Common myeloid progenitor, CD34-positive (primary cell): ENCODE measurements at places on chromosomes 5 and 9.

GRCh38 chr5:2861605-2862004 is 110.1 kb upstream of the IRX2 start:
- no peak for DNase-seq

DNA sequence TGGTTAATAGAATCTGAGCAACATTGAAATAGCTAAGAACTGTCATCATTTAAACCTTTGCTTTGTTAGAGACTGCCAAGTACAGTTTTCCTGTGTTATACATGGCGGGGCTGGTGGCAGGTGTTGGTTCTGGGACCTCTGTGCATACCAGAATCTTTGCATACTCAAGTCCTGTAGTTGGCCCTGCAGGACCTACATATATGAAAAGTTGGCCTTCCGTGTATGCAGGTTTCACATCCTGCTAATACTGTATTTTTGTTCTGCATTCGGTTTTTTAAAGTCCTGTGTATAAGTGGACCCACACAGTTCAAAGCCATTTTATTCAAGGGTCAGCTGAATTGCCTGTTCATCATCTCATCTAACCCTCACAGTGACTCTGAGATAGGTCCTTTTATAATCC is 36.4 kb downstream of the LARP1 start:
- no peak for DNase-seq

- no peak for DNase-seq
These were observed 57.2 kb upstream of the LPAR1 start for GRCh38 chr9:111095441-111095840.

DNA sequence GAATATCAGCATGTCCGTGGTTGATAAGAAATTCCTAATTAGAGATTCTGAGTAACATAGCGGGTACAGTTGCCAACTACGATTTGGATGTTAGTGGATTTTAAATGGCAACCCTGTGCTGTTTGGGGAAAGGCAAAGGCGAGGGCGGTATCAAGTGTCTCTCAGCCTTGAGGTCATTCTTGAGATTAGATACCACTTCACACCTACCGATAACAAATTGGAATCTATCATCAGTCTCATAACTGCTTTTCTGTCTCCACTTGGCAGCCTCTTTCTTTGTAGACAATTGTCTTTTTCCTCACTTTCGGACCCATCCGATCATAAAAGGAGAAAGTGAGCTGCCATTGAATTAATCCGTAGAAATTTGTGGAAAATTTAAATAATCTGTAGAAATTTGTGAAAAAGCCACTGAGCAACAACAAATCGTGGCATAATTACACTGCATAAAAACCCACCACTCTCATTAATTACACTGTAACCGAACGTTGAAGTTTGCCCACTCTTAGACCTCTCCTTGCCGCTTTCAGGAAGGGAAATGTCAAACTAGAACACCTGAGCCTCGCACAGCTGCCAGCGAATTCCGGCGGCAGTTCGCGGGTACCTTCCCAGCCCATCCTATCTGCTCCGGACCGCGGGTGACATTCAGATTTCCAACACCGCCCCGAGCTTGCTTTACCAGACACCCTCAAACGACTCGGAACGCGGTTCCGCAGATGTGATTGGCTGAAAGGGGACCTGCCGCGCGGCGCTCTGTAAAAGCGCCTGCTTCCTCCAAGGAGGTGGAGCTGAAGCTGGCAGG is 849 bp upstream of the RGMB start:
- peak; percentile 53 for DNase-seq

DNA sequence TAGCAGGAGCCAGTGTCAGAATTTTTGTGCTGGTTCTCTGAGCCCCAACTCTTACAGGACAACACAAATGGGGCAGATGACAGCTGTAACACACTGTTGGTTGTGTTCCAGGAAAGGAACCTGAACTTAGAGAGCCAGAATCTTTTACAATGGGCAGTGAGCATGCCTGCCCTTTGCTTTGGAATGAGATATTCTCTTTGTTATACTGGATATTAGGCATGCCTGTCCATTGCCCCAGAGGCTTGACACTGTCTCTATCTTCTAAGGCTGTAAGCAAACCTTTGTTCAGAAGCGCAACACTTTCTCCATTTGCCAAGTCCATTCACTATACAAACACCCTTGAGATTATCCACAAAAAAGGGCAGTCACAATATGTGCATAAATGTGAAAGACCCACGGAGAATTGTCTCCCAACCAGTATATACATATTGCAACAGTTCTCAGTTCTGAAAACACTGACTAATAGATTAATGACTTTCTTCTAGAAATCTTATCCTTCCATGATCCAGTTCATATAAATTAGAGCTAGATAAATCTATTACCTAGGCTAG is 26.3 kb upstream of the CEP120 start:
- DNase-seq = no peak

DNA sequence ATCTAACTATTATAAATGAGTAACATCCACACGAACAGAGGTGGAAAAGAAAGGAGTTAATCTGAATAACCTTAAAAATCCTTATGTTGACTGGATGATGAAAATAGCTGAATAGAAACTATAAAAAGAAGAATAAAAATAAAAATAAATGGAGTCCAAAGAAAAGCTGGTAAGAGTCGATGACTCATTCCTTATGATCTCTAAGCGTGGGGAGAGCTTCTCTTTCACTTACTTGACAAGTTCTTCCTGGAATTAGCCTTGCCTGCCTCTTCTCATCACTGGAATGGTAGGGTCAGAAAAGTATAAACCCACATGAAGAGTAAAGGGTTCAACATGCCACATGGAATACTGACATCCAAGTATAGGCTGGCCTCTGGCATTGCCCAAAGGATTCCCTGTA is 477.0 kb upstream of the RGMB start:
- DNase-seq = no peak

- no peak for DNase-seq
These were observed 101.0 kb upstream of the PIK3R1 start for GRCh38 chr5:68114378-68115040.
